Right hindlimb (tissue), 1 donor: ENCODE measurements at places on chromosomes 16 and 17.

GRCh38 chr16:50066482-50067289 is 916 bp downstream of the HEATR3 start:
- no peak for DNase-seq

GRCh38 chr17:72110231-72110941 is 10.4 kb upstream of the SOX9 start:
- DNase-seq: peak; percentile 3

DNA sequence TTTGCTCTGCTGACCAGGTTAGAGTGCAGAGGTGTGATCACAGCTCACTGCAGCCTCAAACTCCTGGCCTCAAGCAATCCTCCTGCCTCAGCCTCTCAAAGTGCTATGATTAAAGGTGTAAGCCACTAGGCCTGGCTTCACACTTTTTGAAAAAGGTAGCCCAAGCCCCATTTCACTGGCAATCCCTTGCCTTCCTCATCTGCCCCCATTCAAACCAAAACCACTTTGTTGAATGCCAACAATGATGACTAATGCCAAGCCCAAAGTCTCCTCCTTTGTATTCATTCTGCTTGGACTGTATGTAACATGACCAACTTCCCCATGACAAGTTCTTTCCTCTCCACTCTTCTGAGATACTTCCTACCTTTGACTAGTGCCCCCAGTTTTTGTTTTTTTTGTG is 33.1 kb downstream of the N4BP1 start:
- DNase-seq: no peak

GRCh38 chr16:54488729-54489128 is 202.1 kb upstream of the IRX3 start:
- DNase-seq: no peak

- no peak for DNase-seq
These were observed 284.6 kb upstream of the CDH5 start for GRCh38 chr16:66081775-66082366.
